ENCODE measurements at places on chromosomes 6 and 20. TPM values are rescaled to one million over a fixed set of nuclear protein-coding genes. Genes with fewer than 3 reads are reported as not detected.

The CST7 gene
- not detected for total RNA-seq

The SLC26A8 gene
- 0.56 TPM for total RNA-seq

The ISM1 gene
- 0.78 TPM for total RNA-seq

The XKR7 gene
- 1.8 TPM for total RNA-seq

The GPSM3 gene
- 6.0 TPM for total RNA-seq

The NFATC2 gene
- 0.91 TPM for total RNA-seq

The ERVFRD-1 gene
- not detected for total RNA-seq

The PROCR gene
- 21.3 TPM for total RNA-seq

The HLA-DOA gene
- total RNA-seq: 23.7 TPM

The USP49 gene
- total RNA-seq: 21.1 TPM

- H3K27ac ChIP-seq: no peak overlapping the region
- DNase-seq: no peak
- peaks cover 18% of the 10 kb centered on the region for H3K36me3 ChIP-seq
These were observed 20.4 kb downstream of the ZNF184 start for GRCh38 chr6:27452496-27452897.

DNA sequence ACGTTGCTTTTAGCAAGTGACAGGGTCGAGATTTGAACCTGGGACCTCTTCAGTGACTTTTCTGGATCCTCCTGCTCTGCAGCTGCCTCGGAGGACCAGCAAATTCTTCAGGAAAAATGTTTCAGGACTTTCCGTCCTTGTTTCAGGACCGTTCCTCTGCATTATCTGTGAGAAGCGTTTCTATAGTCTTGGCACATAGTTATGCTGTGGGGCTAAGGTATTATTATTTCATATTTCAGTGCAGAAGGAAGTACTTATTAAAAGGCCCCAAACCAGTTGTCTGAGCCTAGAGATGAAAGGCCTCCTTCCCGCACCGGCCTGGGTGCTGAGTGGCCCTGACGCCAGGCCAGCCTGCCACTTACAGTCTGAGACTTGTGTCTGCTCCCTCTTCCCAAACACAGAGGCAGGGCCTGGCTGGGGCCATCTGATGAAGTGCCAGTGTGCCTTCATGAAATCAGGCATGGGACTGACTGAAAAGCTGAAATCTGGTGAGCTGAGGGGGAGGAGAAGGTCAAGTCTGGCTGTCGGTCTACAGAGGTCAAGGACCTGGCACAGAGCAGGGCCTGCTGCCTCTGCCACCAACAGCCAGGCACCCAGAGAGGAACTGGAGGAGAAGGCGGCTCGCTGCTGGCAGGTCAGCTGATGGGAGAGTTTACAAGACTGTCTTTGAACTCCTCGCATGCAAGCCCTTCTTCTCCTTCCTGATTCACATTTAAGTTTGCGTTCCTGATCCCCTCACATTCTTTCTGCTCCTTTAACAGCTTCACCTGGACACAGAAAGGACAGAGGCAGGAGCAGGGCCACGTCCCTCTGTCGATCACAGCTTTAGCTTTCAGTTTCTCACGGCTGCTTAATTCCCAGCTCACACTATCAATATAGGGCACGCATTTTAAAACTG is 8.9 kb upstream of the QKI start:
- peaks cover 3% of the 10 kb centered on the region for H3K4me1 ChIP-seq
- H3K27me3 ChIP-seq: no peaks in the 10 kb centered on the region
- no peaks in the 10 kb centered on the region for H3K36me3 ChIP-seq
- no peak overlapping the region for H3K27ac ChIP-seq

DNA sequence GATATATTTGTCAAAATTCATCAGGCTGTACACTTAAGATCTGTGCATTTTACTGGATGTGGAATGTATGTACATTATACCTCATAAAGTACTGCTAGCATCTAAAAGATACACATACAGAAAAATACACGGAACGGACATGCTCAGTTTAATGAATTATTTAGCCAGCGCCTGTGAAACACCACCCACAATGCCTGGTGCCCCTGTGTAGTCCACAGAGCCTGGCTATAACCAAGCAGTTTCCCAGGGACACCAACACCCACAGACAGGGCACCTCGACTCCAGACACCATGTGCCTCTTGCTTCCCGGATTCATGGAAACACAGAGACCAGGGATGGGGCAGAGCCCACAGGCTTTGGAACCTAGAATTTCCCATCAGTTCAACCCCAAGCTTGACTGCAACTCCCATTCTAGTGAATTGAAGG is 17.4 kb upstream of the ARMC12 start:
- H3K27me3 ChIP-seq: no peaks in the 10 kb centered on the region
- no peak overlapping the region for H3K4me3 ChIP-seq
- H3K4me1 ChIP-seq: peaks cover 40% of the 10 kb centered on the region
- DNase-seq: no peak
- no peaks in the 10 kb centered on the region for H3K36me3 ChIP-seq

DNA sequence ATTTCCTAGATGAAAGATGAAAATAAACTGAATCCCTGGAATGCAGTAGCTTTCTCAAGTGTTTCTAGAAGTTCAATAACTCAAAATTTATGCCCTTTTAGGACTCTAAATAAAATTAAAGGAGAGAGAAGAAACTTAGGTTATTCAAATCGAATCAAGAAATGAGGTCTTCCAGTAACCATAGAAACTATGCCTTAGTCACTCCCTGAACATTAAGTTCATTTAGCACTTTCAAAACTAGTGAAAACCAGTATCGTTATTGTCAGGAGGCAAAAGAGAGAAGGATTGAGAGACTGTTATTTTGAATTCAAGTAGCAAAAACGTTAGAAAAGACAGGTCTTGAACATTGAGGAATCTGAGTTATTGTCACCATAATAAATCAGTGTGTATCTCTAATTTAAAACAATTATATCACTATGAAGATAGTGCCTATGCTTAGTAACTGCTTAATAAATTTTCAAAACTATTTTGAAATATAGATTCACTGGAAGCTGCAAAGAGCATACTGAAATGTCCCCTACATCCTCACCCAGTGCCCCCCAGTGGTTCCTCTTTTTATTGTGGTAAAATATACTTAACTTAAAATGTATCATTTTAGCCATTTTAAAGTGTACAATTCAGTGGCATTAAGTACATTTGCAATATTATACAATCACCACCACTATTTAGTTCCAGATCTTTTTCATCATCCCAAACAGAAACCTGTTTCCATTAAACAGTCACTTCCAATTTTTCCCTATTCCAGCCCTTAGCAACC is 4.6 kb downstream of the RPP21 start:
- no peak overlapping the region for H3K27ac ChIP-seq
- no peak for DNase-seq
- H3K4me1 ChIP-seq: peaks cover 7% of the 10 kb centered on the region
- H3K27me3 ChIP-seq: no peaks in the 10 kb centered on the region
- peaks cover 9% of the 10 kb centered on the region for H3K36me3 ChIP-seq

GRCh38 chr6:51619042-51619799 is 468.2 kb downstream of the PKHD1 start:
- H3K27ac ChIP-seq: no peak overlapping the region
- no peaks in the 10 kb centered on the region for H3K36me3 ChIP-seq
- no peaks in the 10 kb centered on the region for H3K4me1 ChIP-seq
- H3K4me3 ChIP-seq: no peak overlapping the region

DNA sequence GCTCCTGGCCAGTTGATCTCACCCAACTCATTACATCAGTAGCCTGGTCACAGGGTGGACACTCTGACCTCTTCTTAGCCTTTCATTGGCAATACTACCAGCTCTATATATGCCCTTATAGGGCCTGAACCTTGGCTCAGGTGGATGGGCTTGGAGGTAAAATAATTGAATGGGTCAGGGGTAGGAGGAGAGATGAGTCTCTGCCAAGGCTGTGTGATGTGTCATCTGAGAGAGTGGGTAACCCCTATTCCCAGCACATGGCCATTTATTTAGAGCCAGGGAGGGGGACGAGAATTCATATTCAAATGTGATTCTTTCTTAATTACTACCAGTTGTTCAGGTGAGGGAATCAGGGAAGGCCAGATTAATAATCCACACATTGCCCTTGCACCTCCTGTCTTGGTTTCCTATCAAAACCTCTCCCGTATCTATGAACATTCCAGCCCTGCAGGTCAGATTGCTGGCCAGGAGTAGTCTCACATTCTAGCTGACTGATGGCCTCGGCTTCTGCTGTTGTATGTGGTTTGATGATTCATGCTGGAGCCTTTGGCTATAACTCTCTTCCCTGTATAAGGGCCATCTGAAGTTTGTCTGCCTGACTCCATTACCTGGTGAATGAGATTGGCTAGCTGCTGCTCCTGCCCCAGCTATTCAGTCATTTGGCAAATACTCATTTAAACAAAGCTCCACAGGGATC is 13.4 kb downstream of the C20orf173 start:
- no peak for DNase-seq
- H3K27me3 ChIP-seq: no peaks in the 10 kb centered on the region
- no peak overlapping the region for H3K4me3 ChIP-seq
- no peaks in the 10 kb centered on the region for H3K4me1 ChIP-seq
- peaks cover 7% of the 10 kb centered on the region for H3K36me3 ChIP-seq

DNA sequence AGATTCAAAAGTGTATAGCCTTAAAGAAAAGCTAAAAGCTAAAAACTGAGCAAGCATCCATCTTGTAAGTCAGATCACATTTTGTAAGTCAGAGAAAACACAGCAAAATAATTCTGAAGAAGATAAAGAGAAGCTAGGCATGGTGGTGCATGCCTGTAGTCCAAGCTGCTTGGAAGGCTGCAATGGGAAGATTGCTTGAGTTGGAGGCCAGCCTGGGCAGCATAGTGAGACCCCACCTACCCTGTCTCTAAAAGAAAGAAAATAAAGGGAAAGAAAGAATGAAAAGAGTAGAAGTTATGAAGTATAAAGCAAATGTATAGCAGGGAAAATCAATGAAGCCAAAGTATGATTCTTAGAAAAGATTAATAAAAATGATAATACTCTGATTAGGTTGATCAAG is 20.5 kb upstream of the PKIG start:
- H3K4me3 ChIP-seq: no peak overlapping the region
- no peaks in the 10 kb centered on the region for H3K36me3 ChIP-seq
- H3K27me3 ChIP-seq: no peaks in the 10 kb centered on the region
- no peak for DNase-seq
- H3K4me1 ChIP-seq: no peaks in the 10 kb centered on the region

- H3K27me3 ChIP-seq: no peaks in the 10 kb centered on the region
- H3K4me3 ChIP-seq: no peak overlapping the region
- H3K4me1 ChIP-seq: peaks cover 4% of the 10 kb centered on the region
- no peak for DNase-seq
These were observed 91.9 kb downstream of the FAM217A start for GRCh38 chr6:3987053-3987452.

GRCh38 chr6:145238787-145239186 is 496.5 kb downstream of the EPM2A start:
- H3K4me3 ChIP-seq: no peak overlapping the region
- H3K27ac ChIP-seq: no peak overlapping the region
- H3K36me3 ChIP-seq: no peaks in the 10 kb centered on the region
- no peak for DNase-seq
- H3K27me3 ChIP-seq: no peaks in the 10 kb centered on the region

- H3K4me3 ChIP-seq: no peak overlapping the region
- no peak for DNase-seq
- H3K4me1 ChIP-seq: no peaks in the 10 kb centered on the region
These were observed 6.8 kb downstream of the SNRPB start for GRCh38 chr20:2463616-2464365.

GRCh38 chr20:41139227-41140093 is 2.1 kb downstream of the PLCG1 start:
- no peaks in the 10 kb centered on the region for H3K36me3 ChIP-seq
- H3K27me3 ChIP-seq: peaks cover 4% of the 10 kb centered on the region
- H3K4me3 ChIP-seq: peak overlapping the region; percentile 95
- no peak for DNase-seq

DNA sequence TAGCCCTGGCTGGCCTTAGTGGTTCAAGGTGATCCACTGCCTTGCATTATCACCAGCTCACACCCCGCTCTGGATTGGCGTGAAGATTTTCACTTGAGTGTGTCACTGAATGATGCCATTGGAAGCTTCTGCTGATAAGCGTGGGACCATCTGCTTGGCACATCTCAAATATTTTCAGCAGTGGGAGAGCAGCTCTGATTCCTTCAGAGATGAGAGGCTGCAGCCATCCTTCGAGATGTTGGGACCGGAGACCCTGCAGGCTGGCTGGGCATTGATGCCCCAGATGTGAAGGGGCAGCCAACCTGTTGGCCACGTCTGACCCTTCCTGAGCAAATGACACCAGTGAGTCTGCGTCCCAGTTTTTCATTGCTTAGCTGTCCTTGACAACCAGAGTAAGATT is at the start of gene MAS1:
MAS1 (plus strand) TSS at position 197 of the 400 bp plus-strand sequence. CDS start 15,968 bp downstream, outside the sequence.
- DNase-seq: no peak
- no peak within 1 kb of the TSS for H3K4me3 ChIP-seq
- no peaks in the 10 kb centered on the region for H3K27me3 ChIP-seq
- H3K36me3 ChIP-seq: no peaks in the 10 kb centered on the region
- no peaks in the 10 kb centered on the region for H3K4me1 ChIP-seq
- no peak within 1 kb of the TSS for H3K27ac ChIP-seq

GRCh38 chr6:37871616-37872372 is 52.3 kb downstream of the ZFAND3 start:
- H3K27ac ChIP-seq: no peak overlapping the region
- H3K4me3 ChIP-seq: no peak overlapping the region
- H3K27me3 ChIP-seq: no peaks in the 10 kb centered on the region

DNA sequence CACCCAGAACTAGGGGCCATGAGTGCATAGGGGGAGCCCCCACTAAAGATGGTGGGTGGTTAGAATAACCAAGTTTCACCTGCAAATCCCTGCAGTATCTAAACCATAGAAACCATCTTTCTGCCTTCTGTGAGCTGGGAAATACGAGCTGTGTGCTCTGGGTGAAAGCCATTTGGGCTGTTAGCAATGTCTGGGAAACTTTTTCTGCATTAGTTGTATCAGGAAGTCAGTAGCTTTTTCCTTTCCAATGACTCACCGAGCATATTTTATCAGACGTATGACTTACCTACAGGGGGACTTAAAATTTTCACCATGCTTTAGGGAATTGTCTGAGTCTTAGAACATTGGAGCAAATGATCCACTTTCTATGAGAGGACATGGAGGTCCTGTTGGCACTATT is 584.0 kb downstream of the QKI start:
- no peaks in the 10 kb centered on the region for H3K36me3 ChIP-seq
- H3K4me3 ChIP-seq: no peak overlapping the region
- no peaks in the 10 kb centered on the region for H3K4me1 ChIP-seq

DNA sequence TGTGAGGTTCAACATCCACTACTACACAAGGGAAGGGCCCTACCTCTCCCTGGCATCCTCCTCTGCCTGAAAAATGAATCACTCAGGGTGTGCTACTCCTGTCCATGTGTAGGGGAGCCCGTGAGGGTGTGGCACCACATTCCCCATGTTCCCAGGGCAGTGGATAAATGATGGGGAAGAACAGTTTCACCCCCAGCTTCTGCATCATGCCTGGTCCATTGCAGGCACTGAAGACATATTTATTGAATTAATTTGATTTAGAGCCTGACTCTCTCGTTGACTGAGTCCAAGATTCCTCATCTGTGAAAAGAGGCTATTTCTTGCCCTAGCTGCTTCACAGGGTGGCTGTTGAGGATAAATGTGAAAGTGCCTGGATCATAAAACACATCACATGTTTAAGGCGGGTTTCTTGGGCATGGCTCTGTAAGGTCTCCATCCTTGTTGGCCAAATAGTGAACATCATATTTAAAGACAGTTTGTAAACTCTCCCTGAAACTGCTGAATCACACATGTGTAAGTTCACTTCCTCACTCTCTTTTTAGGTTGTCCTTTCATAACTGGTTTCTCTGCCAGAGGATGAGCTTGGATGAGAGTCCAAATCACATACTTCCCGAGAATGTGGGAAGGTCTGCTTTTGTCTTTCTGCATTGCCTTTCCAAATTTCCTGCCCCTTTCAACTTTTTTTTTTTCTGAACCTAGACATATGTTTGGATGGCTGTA is 79.7 kb upstream of the FYN start:
- no peak overlapping the region for H3K4me3 ChIP-seq
- no peaks in the 10 kb centered on the region for H3K36me3 ChIP-seq
- no peak overlapping the region for H3K27ac ChIP-seq
- no peaks in the 10 kb centered on the region for H3K27me3 ChIP-seq
- no peak for DNase-seq

- no peak overlapping the region for H3K4me3 ChIP-seq
- H3K36me3 ChIP-seq: no peaks in the 10 kb centered on the region
- no peaks in the 10 kb centered on the region for H3K4me1 ChIP-seq
- no peak overlapping the region for H3K27ac ChIP-seq
These were observed 292.2 kb downstream of the PREX1 start for GRCh38 chr20:48535556-48535955.
